ENCODE measurements at places on chromosomes 3 and 15. TPM values are rescaled to one million over a fixed set of nuclear protein-coding genes. Genes with fewer than 3 reads are reported as not detected.
A peak's percentile ranks its signal among the peaks of the same experiment; 100 is the strongest.

- DNase-seq, result peak; percentile 69
These were observed 163.9 kb downstream of the THSD4 start for GRCh38 chr15:71278989-71279756.

GRCh38 chr3:105771392-105771791, 97.4 kb downstream of the CBLB start:
- DNase-seq, result no peak

- no peak for DNase-seq
These were observed 165.4 kb upstream of the AGTR1 start for GRCh38 chr3:148532326-148532725.

DNA sequence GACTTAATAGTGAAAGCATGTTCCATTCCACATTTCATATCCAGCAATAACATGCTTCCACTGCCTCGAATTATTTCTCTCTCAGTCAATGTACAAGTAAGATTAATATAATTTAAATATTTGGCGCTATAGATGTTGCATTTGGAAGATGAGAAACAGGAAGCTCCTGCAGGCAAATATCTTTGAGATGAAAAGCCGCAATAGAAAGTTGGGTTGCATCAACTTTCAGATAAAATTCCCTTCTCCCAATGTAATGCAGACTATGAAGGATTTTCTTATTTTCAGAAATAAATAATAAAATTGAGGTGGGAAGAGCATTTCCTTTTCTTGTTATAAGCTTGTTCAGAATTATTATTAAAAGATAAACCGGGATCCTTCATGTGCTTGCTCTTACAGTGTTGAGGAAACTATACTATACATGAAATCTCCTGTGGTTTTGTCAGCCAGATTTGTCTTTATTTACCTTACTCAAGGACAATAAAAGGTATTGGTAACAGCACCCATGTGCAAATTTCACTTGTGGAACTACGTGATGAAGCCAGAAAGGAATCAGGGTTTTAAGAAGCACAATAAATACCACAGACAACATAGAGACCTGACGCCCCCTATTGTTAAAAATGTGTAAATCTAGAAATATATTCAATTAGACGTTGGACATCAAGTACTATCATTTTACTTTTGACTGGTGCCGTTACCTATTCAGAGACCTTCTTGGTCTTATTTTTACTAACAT, 307.0 kb downstream of the ARPP21 start:
- DNase-seq, result no peak

DNA sequence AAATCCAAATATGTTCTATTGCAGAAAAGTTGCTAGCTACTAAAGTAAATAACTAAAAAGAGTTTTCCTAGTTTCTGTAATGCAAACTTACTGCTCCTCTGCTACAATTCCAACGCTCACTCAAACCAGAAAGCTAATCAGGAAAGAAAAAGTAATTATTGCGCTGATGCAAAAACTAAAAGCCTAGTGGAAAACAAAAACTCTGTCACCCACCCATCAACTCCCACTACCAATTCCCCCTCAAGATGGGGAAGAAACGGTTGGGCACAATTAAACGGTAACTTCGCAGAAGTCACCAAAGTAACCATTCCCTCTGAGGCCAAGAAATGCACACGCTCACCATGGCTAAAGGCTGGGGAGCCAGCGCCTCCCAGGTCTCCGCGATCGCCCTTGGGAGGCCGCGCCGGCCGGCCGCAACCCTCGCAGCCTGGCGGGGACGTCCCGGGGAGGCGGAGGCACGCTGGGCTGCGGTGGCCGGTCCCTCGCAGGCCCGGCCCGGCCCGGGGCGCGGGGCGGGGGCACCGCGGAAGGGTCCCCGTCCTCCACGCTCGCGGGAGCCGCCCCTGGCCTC, 684 bp downstream of the SLTM start:
- DNase-seq, result no peak

GRCh38 chr3:99071096-99071495, 169.6 kb upstream of the DCBLD2 start:
- no peak for DNase-seq

DNA sequence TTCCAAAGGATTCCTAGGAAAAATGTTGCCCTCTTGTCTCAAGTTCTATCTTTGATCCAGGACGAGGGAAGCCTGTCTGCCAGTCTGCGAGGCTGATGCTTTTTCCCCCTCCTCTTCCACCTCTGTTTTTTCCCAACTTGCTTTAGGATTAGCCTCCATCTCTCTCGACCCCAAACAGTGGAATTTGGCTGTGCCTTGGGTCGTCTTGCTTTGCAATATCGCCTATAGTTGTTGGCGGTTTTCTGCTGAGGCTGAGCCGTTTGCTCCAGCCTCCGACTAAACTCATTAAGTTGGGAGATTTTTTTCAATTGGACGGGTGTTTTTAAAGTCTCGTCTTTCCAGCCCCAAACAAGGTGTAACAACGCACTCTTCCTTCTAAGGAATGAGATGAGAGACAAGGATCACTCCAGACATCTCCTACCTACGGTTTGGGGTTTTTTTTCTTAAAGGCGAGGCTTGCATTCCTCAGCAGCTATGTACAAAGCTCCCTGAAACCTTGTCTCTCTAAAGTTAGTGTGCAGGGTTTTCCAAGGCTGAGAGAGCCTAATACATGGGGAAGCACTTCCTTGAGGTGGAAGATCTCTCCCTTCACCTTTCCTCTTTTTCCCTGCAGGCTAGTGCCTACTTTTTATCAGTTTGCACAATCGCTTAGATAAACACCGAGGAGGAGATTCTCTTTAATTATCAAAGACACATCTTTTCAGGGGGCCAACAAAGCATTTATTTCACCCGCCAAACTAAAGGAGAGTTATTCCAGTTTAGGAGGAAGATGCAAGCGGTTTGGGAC, 4.8 kb upstream of the NR2F2 start:
- peak; percentile 55 for DNase-seq

The SPATA12 gene
- total RNA-seq, result not detected

GRCh38 chr15:52559575-52559974, 9.3 kb downstream of the ARPP19 start:
- peak; percentile 19 for DNase-seq

DNA sequence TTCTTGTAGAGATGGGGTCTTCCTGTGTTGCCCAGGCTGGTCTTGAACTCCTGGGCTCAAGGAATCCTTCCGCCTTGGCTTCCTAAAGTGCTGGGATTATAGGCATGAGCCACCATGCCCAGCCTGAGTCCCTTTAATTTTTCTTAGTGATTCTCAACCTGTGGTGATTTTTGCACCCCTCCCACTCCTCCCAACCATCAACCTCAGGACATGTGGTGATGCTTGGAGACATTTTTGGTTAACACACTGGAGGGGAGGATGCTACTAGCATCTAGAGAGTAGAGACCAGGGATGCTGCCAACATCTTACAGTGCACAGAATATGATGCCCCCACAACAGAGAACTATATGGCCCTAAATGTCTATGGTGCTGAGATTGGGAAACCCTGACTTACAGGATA, 83.0 kb upstream of the LMOD3 start:
- DNase-seq, result no peak

- DNase-seq, result no peak
These were observed 190.6 kb downstream of the TCF12 start for GRCh38 chr15:57109005-57109404.

- no peak for DNase-seq
These were observed 583.6 kb downstream of the NR2F2 start for GRCh38 chr15:96914081-96914480.

GRCh38 chr3:171155122-171155700, 128.7 kb upstream of the SLC2A2 start:
- DNase-seq, result no peak

DNA sequence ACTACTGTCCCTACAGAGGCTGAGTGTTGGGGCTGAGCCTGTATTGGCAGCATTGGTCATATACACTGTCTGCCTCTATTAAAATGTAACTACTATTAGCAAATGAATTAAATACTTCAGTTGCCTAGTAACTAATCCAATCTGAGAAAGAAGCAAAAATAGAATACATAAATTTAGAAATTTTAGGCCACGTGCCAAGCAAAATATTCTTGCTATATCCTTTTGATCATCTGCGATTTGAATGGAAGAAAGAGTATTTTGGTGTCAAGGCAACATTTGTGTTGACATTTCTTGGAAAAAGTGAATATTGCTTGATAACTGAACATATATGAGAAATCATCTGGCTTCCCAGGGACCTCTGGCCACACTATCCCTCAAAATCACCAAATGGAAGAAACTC, 148.2 kb upstream of the TOPAZ1 start:
- DNase-seq, result no peak

DNA sequence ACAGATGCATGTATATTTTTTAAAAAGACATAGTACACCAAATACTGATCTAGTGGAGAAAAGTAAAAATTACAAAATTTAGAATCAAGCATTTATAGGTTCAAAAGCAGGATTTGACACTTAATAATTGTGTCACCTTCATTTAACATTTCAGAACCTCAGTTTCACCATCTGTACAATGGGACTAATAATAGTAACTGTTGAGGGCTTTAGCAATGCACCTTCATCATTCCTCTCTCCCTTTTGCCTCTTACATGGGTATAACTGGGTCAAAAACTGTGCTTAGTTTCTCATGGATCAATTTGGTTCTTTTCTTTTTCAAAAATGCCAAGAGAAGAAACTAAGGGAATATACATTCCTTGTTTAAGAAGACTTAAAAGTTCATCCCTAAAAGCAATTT, 5.5 kb upstream of the TMEM212 start:
- DNase-seq, result no peak

The TMCO5A gene
- not detected for total RNA-seq

DNA sequence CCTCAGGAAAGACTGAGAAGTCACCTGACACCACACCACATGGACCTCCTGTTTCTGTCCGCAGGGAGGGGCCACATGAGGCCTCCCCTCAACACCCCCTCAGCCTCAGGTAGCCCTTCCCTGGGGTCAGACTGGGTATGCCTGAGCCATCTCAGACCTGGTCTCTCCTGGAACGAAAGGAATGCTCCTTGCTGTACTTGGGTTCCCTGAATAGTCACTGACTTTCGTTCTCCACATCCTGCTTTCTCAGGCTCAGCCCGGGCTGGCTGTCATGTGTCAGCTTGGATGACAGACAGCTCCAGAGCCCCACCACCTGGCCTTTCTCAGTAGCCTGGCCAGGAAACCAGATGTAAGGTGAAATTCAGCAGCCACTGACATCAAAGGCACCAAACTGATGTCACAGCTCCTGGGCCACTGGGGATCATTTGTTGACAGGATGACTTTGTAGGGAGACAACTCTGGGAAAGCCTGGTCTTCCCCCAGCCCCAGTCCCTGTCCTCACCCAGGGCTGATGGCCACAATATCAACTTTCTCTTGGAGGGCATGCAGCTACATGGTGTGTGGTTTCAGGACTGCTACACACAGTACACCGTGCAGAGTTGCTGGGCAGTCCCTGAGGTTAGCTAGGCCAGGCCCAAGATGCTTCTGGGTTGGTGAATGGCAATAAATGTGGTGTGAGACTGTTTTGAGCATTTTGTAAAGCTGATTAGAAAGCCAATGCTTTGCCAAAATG, 141.4 kb upstream of the MRPS22 start:
- no peak for DNase-seq

DNA sequence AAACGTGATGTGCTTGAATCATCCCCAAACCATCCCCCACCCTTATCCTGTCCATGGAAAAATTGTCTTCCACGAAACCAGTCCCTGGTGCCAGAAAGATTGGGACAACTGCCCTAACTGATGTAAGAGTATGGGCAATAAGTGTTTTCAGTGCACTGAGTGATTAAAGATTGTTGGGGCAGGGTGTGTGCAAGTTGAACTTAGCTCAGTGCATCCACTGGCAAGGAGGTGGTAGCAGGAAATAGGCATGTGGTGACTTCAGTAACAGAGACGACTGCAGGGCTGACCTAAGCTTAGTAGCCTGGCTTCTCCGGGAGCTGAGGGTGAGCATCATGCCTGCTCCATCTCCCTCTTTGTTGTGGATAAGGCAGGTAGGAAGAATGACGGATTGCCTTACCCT, 27.5 kb downstream of the PAQR9 start:
- DNase-seq, result no peak

The CPNE9 gene
- total RNA-seq, result not detected

- DNase-seq, result no peak
These were observed 98.5 kb upstream of the C3orf80 start for GRCh38 chr3:160126761-160127160.

The HGD gene
- total RNA-seq, result 0.12 TPM

- DNase-seq, result no peak
These were observed 593.9 kb downstream of the PYDC2 start for GRCh38 chr3:192054881-192055280.

DNA sequence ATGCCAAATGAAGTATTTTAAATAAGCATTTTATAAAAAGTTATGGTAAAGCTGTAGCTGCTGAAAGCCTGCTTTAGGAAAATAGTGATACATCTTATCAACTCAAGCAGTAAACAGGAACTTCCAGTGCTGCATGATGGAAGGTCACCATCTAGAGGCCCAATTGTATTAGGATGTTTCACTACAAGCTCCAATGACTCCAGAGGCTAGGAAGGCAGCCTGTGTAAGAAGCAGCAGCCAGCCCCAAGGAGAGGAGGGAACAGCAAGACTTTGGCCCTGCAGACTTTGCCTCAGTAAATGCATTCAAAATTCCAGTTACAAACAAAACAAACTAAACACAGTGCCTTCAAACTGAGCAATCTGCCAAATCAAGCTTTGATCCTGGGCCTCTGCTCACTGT, 32.1 kb downstream of the ILDR1 start:
- DNase-seq, result peak; percentile 17

DNA sequence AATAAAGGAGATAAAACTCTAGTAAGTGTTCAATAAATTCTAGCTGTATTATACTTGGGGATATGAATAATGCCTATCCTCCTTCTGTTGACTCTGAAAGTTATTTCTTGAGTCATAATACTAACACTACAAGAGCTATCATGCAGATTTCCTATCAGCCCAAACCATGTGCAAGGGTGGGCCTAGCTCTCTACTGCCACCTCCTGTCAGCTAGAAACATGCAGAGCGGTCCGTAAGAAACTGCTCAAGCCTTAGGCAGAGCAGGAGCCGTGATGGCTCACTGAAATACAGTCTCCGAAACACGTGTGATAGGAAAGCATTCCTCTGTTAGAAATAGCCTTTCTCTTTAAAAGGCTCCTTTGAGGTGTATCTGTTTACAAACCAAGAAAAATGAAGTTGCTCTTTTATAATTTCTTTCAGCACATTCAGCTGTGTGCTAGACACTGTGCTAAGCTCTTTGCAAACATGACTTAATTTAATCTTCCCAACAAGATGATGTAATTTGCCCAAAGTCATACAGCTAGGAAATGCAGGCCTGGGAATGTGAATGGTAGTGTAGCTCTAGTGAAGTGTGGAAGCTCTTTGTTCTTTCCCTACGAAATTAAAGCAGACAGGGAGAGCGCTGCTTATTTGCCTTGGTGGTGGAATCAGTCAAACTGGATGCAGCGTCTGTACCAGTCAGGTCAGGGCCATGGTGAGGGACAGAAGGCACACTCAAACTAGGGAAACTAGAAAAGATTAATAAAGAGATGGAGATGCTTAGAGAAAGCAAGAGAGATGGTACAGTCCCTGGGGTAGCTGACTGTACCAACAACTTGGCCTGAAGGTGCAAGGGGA, 43.1 kb downstream of the MTHFS start:
- peak; percentile 85 for DNase-seq

The GRAMD2A gene
- total RNA-seq, result 0.13 TPM

The TRANK1 gene
- total RNA-seq, result 2.1 TPM

DNA sequence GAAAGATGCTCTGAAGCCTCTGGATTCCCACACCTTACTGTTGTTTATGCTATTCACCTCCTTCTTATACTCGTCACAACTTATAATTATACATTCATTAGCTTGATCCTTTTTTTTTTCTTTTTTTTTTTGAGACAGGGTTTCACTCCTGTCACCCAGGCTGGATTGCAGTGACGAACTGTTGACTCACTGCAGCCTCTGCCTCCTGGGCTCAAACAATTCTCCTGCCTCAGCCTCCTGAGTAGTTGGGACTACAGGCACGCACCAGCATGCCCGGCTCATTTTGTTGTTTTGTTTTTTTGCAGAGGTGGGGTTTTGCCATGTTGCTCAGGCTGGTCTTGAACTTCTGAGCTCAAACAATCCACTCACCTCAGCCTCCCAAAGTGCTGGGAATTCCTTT, 143.6 kb downstream of the PLCL2 start:
- no peak for DNase-seq

The BOC gene
- 6.3 TPM for total RNA-seq

Measured in HFFc6 (cell line).